Glutamatergic neuron (in vitro differentiated cells): ENCODE measurements at places on chromosomes 7 and 10. TPM values are rescaled to one million over a fixed set of nuclear protein-coding genes. Genes with fewer than 3 reads are reported as not detected.

DNA sequence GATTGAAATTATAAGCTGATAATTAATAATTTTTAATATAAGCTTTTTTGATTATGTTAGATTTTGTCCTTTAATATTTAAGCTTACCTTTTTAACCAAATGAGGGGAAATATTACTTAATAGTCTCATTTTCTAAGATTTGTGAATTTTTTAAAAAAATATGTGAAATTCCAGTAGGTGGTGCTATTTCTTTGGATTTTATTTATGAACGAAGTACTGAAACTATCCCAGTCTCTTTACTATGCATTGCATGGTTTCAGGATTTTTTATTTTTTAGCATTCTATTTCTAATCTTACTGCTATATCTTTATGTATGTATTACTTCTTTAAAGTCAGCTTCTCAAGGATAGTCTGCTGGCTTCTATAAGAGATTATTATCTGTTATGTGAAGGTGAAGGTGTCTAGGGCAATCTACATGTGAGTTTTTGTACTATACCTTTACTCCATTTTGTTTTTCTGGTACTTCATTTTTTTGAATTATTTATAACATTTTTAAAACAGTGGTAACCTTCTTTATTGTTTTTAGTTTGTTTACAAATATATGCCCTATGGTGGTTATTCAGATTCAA lies 78.3 kb downstream of the ATRNL1 start:
- DNase-seq, result no peak

The BMI1 gene
- 23.3 TPM for total RNA-seq

The SLC26A5 gene
- total RNA-seq, result not detected

DNA sequence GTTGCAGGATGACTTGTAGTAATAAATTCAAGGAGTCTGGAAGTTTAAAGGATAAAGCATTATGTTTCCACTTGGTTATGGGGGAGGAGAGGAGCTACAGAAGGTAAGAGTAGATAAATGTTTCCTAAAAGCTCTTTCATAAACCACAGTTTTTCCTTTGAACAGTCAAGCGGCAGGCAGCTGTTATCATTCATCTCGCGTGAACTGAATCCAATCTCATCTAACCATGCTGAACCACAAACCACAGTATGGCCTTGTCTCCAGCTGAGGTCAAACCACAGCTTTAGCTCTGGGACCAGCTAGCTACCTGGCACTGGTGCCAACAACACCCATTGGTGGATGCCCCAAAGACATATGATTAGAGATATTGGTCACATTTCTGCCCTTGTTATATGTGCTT lies 63.3 kb downstream of the NOC3L start:
- DNase-seq, result no peak

- DNase-seq, result no peak
Measured at GRCh38 chr10:49268185-49268584, 30.8 kb upstream of the C10orf71 start.

DNA sequence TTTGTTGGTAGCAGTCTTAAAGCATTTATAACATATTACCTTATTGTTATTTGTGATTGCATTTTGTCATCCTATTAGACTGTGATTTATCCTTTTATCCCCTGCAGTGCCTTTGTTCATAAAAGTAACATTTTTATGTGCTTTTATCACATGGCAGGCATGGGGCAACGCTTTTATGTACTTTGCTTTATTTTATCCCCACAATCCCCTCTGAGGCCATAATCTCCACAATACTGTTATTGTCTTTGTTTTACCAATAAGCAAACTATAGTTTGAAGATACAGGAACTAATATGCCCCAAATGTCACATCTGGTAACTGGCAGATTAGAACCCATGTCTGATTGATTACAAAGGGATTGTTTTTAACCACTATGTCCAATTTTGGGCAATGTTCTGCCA lies 613.5 kb downstream of the REEP3 start:
- DNase-seq, result no peak

DNA sequence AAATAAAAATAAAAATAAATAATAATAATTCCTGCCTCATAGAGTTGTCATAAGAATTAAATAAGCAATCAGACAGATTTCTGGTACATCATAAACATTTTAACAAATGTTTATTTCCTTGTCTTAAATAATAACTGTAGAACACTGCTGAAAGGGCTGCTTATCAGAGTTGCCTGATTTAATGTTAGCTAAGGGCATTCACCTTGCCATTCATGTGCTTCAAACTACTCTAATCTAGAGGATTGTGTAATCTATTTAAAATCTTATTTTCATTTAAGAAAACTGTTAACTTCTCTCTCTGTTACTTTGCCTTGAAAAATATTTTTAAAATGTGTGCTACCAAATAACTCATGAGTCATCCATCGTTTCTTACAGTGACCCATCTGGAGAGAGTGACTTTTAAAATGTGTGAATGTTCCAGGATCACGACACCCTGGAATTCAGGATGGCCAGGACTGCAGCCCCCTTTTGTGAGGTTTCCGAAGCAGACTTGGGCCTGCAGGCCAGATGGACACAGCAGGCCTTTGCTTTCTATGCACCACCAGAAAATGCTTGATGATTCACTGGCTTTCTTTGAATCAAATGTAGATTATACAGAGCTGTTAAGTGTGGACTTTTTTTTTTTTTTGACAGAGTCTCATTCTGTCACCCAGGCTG lies 109.1 kb upstream of the TNS3 start:
- no peak for DNase-seq

- DNase-seq, result no peak
Measured at GRCh38 chr10:111077785-111078504, 1.1 kb downstream of the ADRA2A start.

DNA sequence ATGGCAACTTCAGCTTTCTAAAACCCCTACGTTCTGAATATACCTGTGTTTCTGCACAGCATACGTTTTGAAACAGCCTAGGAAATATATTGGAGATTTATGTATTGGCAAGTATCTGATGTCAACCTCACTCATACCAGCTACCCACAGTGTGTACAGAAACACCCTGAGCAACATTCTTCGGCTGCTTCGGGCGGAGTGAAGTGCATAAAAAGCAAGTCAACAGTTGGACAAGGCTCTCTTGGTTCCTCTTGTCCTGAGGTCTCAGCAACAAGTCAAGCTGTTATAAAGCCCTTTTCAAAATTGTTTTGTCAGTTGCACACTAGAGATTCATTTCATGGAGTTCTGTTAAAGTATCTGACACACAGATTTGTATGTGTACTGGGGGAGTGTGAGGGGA lies 40.0 kb upstream of the PAPSS2 start:
- no peak for DNase-seq

GRCh38 chr10:33869028-33869427 lies 534.6 kb upstream of the NRP1 start:
- no peak for DNase-seq

The AGK gene
- total RNA-seq, result 26.1 TPM

DNA sequence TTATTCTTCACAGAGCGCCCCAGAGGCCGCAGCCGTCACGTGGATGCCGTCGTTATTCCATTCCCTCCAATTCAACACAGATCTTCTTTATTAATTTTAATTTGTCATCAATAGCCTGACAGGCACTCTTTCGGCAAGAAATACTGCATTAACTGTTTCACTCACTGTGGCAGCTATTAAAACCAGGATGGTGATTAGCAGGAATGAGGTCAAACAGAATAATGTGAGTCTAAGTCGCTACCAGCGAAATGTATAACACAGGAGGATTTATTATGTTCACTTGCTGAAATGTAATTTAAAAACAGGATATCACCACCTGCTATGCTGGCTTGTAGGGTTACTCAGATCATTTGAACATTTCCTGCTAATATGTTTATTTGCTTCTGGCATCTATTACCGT lies 74.2 kb upstream of the MGMT start:
- no peak for DNase-seq

GRCh38 chr10:76558996-76559891 lies 1078.4 kb downstream of the KCNMA1 start:
- no peak for DNase-seq

The EPDR1 gene
- 10.3 TPM for total RNA-seq

- DNase-seq, result no peak
Measured at GRCh38 chr10:62451611-62451975, 77.4 kb downstream of the ZNF365 start.

The SRGN gene
- total RNA-seq, result not detected

- no peak for DNase-seq
Measured at GRCh38 chr7:16433568-16434122, 12.3 kb upstream of the CRPPA start.

DNA sequence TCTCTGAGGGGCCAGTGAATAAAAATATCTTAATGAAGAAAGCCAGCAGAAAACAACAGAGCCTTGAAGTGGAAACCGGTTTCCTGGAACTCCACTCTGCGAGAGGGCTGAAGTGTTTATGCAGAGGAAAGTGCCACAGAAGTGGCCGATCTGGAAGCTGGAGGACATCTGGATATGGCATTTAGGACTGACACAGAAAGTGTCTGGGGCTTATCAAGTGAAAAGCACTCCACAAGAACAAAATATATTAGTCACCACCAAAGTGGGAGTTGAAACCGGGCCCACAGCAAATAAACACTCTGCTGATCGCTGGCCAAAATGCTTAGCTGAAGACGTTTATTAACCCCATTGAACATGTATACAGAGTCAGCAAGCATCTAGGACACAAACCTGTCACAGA lies 7.8 kb downstream of the NOD1 start:
- DNase-seq, result no peak

- DNase-seq, result no peak
Measured at GRCh38 chr10:113131613-113132261, 181.7 kb downstream of the TCF7L2 start.

- DNase-seq, result peak; percentile 61
Measured at GRCh38 chr10:89206402-89207180, 526 bp downstream of the CH25H start.

- no peak for DNase-seq
Measured at GRCh38 chr7:18400275-18400674, 95.3 kb upstream of the HDAC9 start.

GRCh38 chr7:151885202-151885580 lies 8.3 kb upstream of the PRKAG2 start:
- no peak for DNase-seq

The ITPRID1 gene
- total RNA-seq, result not detected

GRCh38 chr7:16817536-16817935 lies 12.7 kb upstream of the AGR2 start:
- DNase-seq, result no peak

- no peak for DNase-seq
Measured at GRCh38 chr7:20141666-20142065, 75.5 kb downstream of the MACC1 start.

DNA sequence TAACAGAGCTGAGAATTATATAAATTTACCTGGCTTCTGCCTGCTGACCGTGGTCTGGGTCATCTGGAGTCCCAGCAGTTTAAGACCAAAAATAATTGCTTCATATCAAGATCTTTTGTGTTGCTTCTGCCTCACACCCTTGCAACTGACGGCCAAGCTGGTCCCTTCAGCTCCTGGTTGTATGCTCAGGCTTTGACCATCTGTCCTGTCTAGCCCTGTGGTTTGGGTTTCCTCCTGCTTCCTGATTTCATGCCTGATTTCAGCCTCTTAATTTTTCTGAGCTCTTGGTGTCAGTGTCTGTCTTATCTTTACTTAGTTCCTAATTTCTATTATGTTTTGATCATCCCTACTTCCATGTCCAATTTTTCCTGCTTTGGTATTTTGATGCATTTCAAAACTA lies 87.9 kb upstream of the PLXDC2 start:
- DNase-seq, result peak; percentile 27

The C1QL3 gene
- total RNA-seq, result not detected

- no peak for DNase-seq
Measured at GRCh38 chr10:33721509-33721908, 387.0 kb upstream of the NRP1 start.
